Suprapubic skin (tissue), 4 donors: ENCODE measurements at places on chromosomes 2 and 18. TPM values are rescaled to one million over a fixed set of nuclear protein-coding genes. Genes with fewer than 3 reads are reported as not detected.

DNA sequence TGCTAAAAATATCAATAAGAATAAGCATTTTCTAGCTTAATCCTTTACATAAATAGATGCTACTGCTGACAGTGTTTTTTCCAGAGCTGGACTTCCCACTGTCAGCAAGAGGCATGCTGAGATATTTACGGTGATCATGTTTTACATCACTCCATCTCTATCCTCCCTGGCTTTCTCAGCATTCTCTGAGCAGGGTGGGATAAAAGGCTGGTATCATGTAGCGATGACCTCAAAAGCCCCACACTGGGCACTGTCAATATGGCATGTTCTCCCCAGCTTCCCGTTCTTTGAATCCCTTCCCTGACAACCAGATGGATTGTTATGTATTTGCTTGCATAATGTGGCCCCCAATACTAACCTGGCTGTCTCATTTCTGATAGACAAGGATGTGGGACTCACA lies 83.2 kb upstream of the EPHA4 start:
- no peak for DNase-seq

DNA sequence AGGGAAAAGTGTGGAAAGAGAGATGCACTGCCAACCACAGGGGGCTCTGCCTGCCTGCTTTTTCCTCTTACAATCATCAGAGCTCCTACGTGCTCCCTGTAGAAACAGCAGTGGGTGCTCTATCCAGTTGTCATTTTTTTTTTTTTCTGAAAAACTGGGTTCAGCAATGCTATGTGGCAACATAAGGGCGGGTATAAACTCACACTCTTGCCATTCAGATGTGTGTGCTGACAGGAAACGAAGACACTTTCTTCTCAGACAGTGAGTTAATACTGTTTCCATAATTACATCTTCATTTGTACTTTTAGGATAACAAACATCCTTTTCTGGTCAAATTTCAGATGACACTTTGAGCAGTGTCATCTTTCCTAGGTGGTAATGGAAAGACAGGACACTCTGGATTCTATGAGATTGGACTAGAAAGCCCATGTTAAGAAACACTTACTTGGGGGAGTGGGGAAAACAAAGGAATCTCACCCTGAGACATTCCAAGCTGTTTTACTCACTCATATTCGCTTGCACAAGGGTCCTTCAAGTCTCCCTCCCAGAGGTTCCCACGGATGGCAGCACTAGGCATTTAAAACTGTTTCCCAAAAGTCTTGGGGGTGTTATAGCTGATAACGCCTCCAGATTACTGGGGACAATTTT lies 41.3 kb downstream of the CCDC93 start:
- DNase-seq, result no peak

GRCh38 chr2:95326433-95327140 lies 29.4 kb downstream of the KCNIP3 start:
- DNase-seq, result no peak

IL1B gene
- total RNA-seq, result not detected

DNA sequence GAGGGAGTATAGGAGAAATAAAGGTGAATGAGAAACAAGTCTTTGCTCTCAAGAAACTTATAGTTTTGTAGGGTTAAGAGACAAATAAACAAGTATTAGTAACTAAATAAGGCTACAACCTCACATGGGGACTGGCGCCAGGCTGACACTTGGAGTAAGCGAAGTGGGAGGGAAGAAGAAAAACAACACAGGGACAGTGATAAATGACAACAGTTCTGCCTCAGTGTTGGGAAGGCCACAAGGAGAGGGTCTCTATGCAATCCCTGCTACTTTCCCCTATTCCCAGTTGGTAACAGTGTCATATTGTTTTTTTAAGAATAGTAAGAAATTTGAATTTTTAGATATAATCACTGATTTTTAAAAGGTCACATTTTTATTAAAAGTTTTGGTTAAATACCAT lies 4.0 kb downstream of the APLF start:
- no peak for DNase-seq

DNA sequence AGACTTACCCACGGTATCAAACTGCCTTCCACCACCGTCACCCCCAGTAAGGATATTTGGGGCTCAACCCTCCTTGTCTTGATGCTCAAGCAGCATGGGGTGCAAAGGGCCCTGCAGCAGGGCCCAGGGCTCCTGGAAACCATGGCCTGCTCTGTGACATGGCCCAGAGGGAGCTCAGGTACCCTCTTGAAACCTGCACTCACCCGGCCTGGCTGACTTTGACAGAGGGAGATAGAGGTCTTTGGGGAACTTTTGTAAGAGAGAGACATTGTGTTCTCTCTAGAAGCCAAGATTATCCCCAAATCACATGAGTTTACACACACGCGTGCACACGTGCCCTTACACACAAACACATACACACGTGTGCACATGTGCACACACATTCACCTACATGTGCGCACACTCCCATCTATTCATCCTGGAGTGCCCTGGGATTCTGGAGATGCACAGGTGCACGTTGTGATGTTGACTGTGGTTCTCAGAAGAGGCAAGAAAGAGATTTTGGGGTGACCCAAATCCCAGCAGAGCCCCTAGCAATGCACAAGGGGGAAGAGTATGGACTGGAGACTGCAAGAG lies 19.6 kb upstream of the KCNK3 start:
- no peak for DNase-seq

DNA sequence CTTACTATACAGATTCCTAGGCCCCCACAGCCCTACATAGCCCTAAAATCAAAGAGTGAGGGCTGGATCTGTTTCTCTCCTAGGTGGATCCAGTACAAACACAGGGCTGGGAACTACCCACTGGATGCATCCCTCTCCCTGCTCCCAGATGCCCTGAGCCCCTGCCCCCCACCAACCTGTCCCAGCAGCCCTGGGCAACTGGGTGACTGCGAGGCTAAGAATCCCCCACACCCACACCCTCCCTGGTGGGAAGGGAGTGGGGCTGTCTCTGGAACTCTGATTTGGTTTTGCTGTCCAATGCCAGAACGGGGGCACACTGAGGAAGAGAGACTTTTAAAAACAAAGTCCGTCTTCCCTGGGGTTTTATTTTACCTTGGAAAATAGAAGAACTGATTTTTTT lies 113.1 kb downstream of the SMAD7 start:
- peak; percentile 27 for DNase-seq

GRCh38 chr2:241763551-241764274 lies 12.9 kb upstream of the GAL3ST2 start:
- no peak for DNase-seq

- peak; percentile 84 for DNase-seq
These were observed 63.2 kb upstream of the MAPRE2 start for GRCh38 chr18:34977838-34978532.

KCTD1 gene
- 65.3 TPM for total RNA-seq

DNA sequence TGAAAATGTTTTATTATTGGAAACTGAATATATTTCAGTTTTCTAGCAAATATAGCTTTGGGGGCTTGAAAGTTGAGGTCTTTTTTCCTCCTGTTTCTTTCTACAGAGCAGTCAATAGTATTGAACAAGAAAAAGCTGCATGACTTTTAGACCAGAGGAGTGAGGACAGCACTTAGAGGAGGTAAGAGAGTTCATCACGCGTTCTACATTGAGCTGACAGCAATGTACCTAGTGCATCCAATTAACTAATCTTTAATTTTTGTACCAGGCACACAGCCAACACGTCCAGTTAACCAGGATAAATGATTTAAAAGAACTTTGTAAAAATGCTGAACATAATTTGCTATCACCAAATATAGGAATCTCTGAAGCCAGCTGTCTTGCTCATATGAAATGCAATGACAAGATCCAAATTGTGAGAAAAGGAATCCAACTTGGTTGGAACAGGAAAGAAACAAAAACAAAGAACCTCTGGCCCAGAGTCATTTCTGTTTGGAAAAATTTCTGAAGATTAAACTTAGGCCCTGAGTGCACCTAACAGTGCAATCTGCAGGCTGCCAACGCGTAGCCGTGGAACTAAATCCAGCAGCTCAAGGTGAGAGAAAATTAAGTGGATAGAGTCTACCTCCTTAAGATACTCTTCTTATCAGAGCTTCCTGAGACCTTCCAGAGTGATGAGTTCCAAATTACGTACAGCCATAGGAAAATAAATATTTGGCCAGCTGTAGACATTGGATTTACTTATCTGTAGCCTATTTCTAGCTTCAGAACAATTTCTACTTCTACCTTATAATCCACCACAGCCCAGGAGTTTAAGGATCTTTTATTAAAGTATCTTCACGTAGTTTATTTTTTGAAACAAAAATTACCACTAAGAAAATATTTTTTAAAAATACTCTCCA lies 20.6 kb upstream of the SPTBN1 start:
- DNase-seq, result no peak

GRCh38 chr2:193462411-193462810 lies 1267.7 kb upstream of the TMEFF2 start:
- no peak for DNase-seq

DNA sequence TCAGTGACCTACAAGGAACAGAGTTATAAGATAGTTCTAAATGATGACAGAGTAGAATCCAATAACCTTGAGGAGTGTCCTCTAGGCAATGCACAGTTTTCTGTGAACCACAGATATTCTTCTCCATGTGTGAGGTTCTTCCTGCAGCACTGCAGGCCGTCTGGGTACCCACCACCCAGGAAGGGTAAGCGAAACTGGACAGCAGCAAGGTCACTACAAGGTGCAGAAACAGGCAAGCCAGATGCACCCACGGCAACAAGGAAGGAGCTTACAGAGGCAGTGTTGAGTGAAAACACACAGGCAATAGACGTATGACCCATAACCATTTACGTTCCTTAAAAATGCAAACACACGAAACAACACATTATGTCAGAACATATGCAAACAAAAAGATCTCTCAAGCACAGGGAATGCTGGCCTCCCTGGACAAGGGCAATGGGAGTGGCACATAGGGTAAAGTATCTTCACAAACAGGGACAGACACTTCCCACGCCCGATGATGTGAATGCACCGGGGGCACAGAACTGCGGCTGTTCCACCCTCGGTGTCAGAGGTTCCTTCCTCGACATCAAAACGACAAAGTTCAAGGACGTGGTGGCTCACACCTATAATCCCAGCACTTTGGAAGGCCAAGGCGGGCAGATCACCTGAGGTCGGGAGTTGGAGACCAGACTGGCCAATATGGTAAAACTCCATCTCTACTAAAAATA lies 84.1 kb downstream of the NDUFA10 start:
- peak; percentile 54 for DNase-seq

DNA sequence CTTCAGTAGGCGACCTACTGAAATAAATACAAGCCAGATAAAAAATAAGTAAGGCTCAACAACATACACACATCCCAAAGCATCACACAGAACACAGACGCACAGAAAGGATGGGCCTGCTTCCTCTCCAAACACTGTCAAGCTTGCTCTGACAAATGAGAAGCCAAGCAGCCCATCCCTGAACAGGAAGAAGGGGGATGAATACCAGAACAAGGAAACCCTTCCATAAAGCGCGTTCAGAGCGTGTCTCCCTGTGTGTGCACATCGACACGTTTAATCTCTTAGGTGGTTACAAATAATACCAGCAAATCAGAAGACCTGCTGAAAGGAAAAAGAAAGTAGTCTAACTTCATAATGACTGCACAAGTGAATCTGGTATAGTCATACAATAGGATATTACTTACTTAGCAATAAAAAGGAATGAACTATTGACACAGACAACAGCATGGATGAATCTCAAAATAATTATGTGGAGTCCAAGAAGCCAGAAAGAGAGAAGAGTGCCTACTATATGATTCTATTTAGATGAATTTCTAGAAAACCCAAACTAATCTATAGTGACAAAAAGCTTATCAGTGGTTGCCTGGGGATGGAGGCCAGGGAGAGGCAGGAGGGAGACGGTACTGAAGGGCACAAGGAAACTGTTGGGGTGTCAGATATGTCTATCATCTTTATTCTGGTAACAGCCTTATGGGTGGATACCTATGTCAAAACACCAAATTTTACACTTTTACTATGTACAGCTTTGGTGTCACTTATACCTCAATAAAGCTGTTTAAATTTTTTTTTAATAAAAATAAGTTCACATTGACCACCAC lies 26.8 kb downstream of the MBOAT2 start:
- DNase-seq, result no peak

DNA sequence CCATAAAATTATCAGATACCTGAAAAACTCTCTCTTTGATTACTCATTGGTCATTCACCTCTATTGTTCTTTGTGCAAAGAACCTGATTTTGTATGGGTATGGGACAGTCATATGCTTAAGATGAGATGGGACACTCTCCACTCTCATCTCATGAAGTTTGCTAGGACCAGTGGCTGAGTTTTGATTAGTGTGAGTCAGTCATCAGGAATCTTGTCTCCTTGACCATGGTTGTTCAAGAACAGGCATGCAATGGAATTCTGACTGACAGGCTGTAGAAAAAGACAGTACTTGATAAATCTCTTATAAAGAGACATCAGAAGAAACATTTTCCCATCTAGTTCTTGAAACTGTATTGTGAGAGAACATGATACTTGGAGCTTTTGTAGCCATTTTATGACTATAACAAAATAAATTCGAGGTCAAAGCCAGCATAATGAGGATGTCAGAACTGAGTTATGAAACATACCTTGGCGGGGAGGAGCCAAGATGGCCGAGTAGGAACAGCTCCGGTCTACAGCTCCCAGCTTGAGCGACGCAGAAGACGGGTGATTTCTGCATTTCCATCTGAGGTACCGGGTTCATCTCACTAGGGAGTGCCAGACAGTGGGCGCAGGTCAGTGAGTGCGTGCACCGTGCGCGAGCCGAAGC lies 367.0 kb downstream of the NR4A2 start:
- DNase-seq, result no peak

GRCh38 chr2:128727914-128728313 lies 409.2 kb upstream of the HS6ST1 start:
- no peak for DNase-seq

ADAM23 gene
- total RNA-seq, result 0.24 TPM

DNA sequence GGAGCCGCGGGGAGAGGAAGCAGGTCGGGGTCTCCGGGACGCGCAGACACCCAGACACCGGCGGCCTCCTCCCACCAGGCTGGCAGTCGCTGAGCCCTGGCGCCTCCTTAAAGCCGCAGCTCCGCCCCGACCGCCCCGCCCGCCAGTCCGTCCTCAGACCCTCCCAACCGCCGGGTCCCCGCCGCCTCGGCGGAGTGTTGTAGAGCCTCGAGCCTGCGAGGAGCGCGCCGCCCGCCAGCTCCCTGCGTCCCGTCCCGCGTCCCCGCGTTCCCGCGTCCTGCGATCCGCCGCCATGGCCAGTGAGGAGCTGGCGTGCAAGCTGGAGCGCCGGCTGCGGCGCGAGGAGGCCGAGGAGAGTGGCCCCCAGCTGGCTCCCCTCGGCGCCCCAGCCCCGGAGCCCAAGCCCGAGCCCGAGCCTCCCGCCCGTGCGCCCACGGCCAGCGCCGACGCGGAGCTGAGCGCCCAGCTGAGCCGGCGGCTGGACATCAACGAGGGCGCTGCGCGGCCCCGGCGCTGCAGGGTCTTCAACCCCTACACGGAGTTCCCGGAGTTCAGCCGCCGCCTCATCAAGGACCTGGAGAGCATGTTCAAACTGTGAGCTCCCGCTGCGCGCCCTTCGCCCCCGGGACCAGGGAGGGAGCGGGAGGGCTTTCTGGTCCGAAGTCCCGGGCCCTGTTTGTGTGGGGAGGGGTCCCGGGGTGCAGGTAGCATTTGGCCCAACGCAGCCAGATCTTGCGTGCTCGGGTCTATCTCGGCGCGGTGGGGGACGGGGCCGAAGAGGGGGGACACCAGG lies at the start of gene EFHD1:
Gene EFHD1 (plus strand): TSS at position 192 of the 793 bp plus-strand sequence. CDS start 101 bp downstream, at position 293.
- peak; percentile 90 for DNase-seq

GRCh38 chr2:173448938-173449471 lies 94.3 kb downstream of the CDCA7 start:
- DNase-seq, result peak; percentile 84

- peak; percentile 28 for DNase-seq
These were observed 26.3 kb upstream of the SH3RF3 start for GRCh38 chr2:109102588-109103233.
